CD14-positive monocyte (primary cell): ENCODE measurements at places on chromosomes 1 and 21. TPM values are rescaled to one million over a fixed set of nuclear protein-coding genes. Genes with fewer than 3 reads are reported as not detected.

PDIK1L gene
- 0.81 and 1.2 TPM in 2 replicates for polyA plus RNA-seq

DCST2 gene
- polyA plus RNA-seq = not detected

THEMIS2 gene
- 618 and 694 TPM in 2 replicates for polyA plus RNA-seq

GRCh38 chr1:32498751-32499150 lies 33.9 kb downstream of the ZBTB8B start:
- H3K4me3 ChIP-seq = no peak overlapping the region
- peaks cover 16% of the 10 kb centered on the region for H3K4me1 ChIP-seq
- no peaks in the 10 kb centered on the region for H3K36me3 ChIP-seq

DNA sequence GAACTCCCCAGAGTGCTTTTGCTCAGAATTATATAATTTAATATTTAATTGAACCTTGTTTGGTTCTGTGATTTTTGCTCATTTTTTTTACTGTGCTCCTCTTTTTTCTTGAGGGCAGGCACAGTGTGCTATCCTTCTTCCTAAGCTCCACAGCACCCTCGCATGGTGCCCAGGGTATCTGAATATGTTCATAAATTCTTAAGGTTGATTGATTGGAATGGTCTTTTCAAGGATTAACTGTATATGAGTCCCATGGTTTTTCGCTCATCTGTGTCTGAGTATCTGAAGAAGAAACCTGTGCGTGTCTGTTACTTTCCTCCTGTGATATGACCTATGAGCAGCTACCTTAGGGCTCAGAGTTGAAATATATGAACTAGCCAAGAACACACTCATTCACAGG lies 393.7 kb downstream of the HLX start:
- no peaks in the 10 kb centered on the region for H3K27me3 ChIP-seq
- H3K36me3 ChIP-seq = no peaks in the 10 kb centered on the region
- no peaks in the 10 kb centered on the region for H3K4me1 ChIP-seq
- no peak overlapping the region for H3K4me3 ChIP-seq

DNA sequence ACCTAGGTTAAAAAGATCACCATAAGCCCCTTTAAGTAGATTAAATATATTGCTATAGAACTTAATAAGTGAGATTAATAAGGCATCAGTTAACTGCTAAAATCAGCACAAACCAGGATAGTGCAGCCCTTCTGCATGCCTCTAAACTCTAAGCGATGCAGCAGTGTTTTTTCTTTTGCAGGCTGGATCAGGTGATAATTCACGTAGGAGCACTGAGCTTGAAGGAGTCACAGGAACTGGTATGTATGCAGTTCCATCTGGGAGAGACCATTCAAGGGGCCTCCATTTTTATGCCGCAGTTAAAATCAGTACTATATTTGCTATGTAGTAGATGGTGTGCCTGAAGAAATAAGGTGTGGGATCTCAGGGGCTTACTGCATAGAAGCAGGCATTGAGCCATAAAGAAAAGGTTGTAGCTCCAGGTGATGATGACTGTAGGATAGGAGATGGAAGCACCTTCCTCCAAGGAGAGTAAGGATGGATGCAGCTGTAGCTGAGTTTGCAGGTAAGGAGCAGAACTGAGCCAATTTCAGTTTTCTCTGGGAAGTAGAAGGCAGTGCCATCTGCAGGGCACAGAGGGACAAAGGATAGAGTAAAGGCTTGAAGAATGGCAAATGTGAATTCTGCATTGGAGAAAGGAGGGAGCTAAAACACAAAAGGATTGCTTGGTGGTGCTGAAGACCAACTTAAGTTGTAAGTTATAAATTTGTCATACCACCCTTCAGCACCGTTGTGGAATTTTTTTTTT lies 22.6 kb downstream of the NPL start:
- H3K36me3 ChIP-seq = peaks cover 62% of the 10 kb centered on the region
- H3K4me3 ChIP-seq = no peak overlapping the region
- DNase-seq = no peak
- H3K4me1 ChIP-seq = peaks cover 9% of the 10 kb centered on the region
- no peaks in the 10 kb centered on the region for H3K27me3 ChIP-seq
